GM20000 (cell line): ENCODE measurements at places on chromosomes 1 and 21.
A peak's percentile ranks its signal among the peaks of the same experiment; 100 is the strongest.

GRCh38 chr1:158248771-158249170, 5.5 kb upstream of the CD1A start:
- DNase-seq: no peak

GRCh38 chr1:151047925-151048644, 534 bp downstream of the C1orf56 start:
- peak; percentile 85 for DNase-seq

DNA sequence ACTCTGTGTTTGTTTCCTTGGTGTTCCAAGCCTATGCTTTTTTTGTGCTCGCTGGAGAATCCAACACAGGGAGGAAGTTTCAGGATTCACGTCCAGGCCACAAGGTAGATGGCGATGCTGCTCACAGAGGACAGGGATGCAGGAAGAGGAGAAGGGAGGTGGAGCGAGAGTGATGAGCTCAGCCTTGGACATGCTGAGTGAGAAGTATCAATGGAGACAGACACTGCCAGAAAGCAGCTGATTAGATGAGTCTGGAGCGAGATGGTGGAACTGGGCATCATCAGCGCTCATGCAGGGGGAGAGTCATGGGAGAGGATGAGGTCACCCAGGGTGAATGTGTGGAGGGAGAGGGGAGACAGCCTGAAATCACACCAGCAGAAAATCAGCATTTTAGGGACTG, 110.0 kb downstream of the GLUL start:
- no peak for DNase-seq

DNA sequence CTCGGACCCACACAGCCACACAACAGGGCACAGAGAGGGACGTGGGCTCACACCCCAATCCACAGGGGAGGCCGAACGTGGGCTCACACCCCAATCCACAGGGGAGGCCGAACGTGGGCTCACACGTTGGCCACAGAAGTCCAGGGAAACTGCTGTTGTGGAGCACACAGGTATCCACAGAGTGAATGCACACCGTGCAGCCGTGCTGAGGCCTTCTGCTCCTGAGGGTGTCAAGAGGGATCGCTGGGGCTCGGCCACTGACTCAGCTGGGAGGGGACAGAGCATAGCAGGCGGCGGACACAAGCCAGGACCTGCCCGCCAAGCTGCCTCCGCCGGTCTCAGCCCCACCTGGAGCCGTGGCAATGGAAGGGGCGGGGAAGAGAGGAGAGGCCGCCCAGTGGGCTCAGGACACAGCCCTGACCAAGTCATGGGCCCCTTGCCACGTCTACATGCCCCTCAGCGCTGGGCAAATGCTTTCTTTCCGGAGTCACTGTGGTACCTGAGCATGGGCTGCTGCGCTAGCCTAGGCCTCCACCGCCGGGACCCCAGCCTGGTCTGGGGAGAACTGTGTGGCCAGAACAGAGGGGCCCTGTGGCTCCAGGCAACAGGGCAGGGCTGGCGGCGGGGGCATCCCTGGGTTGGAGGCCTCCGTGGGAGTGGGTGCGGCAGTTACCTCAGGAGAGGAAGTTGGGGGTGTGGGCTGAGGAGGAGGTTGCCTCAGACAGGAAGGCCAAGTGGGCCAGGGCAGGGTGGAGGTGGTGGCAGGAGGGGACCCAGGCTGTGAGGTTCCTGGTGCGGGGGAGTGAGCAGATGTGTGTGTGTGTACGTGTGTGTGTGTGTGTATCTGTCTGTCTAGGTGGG, 1.2 kb downstream of the SYTL1 start:
- peak; percentile 65 for DNase-seq

DNA sequence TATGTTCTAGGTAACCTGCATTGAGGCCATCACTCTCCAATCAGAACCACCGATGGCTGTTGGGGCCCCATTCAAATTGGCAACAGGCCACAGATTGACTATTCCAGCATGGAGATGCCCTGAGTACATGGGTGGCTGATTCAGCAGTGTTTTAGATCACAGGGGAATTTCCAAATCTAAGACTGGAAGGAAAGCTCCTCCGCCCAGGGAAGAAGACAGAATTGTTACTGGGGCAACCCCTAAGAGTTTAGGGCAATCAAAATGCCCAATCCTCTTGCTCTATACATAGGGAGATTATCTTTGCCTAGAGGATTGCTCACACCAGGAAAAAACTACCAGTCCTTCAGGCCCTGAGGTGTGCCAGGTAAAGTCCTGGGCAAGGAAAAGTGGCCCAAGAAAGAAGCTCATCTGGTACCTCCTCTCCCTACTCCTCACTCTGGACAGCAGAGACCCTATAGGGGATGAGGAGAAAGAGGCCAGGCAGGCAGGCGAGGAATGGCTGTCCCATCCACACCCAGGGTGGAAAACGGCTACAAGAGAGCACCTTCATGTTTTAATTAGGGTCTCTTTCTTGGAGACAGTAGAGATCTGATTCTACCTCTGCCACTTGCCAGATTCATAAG, 5.8 kb downstream of the S100A8 start:
- no peak for DNase-seq

GRCh38 chr1:202007805-202008489, 2.4 kb upstream of the ELF3 start:
- no peak for DNase-seq

DNA sequence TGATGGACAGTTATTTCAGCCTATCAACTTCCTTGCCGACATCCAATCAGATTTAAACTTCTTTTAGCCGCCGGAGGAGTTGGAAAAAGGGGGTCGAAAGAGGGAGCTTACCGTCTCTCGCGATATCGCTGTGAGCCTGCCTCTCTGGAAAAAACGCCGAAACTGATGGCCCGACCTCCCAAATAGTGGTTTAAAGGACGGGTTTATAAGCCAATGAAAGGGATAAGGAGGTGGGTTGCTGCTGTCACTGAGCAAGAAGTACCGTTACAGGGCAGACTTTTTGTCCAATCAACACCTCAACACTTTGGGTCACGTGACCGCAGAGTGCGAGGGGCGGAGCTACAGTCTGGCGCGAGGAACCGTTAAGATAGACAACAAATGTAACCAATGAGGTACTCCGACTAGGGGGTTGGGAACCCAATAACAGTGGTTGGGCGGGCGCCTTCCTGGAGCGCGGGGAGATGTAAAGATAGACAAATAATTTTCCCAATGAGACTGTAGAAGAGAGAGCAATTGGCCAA, at the start of gene RBM15:
RBM15 (plus strand) TSS at position 492 of the 521 bp plus-strand sequence; CDS start at position 521, 29 bp downstream.
- DNase-seq: peak; percentile 93

GRCh38 chr1:147156642-147157041, 15.6 kb downstream of the PRKAB2 start:
- DNase-seq: no peak

- DNase-seq: no peak
These were observed 116.5 kb upstream of the IRF2BP2 start for GRCh38 chr1:234726359-234726943.

DNA sequence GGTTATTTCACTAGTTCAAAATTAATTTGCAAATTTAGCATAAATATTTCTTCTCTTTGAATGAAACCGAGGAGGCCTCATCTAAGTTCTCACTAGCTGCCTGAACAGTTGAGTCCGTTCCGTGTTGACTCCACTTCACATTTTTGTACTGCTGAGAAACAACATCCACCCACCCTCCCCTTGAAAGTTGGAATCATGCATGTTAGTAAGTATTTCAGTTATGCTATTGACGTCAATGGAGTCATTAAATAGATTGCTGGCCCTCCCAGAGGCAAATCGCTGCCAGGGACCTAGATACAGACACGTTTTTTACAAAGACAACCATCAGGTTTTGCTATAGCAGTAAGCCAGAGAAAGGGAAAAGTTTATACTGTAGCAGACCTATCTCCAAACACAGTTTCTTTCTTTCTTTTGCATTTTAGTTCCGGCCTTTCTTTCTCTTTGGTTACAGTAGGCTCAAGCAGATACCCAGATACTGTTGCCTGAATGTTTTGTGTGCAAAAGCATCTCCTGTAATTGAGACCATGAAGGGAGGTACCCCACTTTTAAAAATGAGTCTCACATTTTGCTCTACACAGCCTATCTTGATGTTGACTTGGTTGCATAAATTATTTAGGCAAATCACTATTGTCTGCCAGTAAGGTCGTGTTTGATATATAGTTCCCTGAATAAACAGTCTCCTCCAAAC, 262.6 kb upstream of the SGIP1 start:
- peak; percentile 16 for DNase-seq

DNA sequence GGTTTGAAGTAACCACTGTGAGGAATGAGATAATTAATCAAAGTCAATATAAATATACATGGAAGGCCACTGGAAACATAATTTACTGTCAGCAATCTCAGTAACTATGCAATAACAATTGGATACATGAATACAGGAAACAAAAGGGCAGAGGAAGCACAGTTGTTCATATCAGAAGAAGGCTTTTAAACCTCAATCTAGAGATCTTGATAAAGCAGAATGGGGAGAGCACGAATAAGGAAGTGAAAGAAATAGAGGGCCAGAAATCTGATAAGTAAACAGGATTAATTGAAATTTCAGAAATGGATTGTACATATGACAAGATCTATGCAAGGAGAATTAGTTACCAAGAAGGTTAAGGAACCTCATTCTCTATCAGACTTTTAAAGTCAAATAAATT, 93.0 kb downstream of the EVI5 start:
- peak; percentile 18 for DNase-seq

DNA sequence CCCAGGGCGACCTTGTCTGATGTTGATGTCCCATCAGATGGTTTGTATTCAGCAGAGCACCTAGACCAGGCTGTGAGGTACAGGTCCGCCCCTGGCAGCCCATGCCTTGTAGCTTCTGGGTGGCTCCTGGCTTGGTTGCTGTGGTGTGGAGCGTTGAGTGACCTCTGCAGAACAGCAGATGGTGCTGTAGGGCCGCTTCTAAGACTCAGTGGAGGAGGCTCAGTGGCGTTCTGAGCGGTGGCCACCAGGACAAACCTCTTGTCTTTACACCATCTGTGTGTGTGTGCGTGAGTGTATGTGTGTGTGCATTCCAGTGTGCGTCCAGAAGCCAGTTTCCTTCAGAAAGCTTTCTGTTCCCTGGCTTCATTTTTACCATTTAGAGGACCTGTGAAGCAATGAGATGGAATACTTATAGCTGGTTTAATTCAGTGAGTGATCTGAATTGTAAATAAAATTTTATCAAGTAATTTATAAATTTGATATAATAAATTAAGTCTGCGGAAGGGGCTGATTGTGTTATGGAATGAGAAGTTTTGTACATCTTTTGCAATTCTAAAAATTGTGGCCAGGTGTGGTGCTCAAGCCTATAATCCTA, 66.1 kb downstream of the ADARB1 start:
- DNase-seq: peak; percentile 87
